HEK293T (cell line): ENCODE measurements at places on chromosomes 7 and 10.

GRCh38 chr7:8185926-8186683 is 75.9 kb downstream of the ICA1 start:
- no peak for DNase-seq

DNA sequence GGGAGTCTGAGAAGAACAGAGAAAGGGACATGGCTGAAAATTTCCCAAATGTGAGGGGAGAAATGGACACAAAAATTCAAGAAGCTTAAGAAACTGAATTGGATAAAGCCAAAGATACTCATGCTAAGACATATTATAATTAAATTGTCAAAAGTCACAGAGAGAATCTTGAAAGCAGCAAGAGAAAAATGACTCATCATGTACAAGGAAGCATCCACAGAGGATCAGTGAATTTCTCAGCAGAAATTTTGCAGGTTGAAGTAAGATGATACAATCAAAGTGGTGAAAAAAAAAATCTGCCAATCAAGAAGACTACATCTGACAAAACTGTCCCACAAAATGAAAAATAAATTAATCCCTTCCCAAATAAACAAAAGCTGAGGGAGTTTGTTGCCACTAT is 56.8 kb downstream of the MPP7 start:
- DNase-seq, result no peak

GRCh38 chr7:152583006-152583405 is 92.9 kb downstream of the XRCC2 start:
- no peak for DNase-seq

DNA sequence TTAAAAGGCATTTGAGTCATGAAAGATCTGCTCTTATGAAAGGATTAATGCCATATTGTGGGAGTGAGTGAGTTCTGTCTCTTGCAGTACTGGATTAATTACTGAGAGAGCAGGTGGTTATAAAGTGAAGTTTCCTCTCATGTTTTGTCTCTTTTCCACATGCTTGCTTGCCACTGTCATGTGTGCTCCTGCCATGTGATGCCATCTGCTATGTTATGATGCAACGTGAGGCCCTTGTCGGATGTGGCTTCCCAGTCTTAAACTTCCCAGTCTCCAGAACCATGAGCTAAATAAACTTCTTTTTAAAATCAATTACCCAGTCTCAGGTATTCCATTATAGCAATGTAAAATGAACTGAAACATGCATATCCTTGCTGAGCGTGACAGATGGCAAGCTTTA is 22.7 kb upstream of the TCTN3 start:
- no peak for DNase-seq

DNA sequence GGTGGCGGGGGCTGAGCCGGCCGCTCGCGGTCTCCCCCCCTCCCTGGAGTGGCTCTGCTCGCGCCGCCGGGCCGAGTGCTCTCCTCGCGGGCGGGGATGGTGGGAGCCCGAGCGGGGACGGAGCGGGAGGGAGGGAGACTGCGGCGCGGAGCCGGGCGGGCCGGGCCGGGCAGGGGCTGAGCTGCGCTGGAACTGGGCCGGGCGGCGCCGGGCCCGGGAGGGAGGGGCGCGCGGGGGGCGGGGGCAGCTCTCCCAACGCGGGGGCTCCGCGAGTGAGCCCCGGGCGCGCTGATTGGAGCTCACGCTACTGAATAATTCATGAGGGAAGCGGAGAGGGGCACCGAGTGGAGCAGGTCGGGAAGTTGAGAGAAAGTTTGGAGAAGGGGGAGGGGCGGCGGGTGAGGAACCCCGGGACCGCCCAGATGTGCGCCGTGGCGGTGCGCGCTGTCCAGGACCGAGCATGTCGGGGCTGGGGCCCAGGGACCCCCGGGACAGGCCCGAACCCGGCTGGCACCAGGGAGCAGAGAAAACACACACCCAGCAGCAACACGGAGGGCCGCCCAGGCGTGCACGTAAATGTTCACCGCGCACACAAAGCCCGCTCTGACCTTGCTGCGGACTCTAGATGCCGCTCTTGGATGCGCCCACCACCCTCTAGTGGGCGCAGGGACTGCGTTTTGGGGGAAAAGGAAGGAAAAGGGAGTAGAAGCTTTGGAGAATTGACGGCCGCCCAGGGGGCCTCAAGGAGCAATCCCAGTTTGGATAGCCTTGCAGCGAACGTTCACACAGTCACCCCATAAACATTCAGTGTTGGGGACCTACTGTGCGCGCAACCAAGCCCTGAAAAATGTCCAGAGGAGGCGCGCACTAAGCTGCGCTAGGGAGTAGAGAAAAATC is at the start of gene EPHB4:
TSS of gene EPHB4 (minus strand) at position 194 of the 897 bp plus-strand sequence. CDS start 493 bp downstream, outside the sequence.
- peak; percentile 85 for DNase-seq

DNA sequence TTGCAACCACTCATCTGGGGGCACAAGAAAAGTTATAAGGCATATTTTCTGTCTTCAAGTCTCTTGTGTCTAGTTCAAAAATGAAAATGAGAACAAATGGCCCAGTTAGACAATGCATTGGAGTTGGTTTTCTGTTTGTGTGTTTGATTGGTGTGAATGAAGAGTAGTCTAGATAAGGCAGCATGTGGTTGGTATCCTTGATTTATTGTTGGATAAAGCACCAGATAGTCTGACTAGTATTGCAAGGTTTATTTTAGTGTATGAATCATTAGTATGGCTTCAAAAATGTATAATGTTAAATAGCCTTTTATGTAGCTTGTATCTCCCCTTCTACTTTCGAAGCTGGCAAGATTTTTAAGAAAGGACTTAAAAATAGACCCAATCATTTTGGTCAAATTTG is 237.3 kb downstream of the CDK14 start:
- no peak for DNase-seq

DNA sequence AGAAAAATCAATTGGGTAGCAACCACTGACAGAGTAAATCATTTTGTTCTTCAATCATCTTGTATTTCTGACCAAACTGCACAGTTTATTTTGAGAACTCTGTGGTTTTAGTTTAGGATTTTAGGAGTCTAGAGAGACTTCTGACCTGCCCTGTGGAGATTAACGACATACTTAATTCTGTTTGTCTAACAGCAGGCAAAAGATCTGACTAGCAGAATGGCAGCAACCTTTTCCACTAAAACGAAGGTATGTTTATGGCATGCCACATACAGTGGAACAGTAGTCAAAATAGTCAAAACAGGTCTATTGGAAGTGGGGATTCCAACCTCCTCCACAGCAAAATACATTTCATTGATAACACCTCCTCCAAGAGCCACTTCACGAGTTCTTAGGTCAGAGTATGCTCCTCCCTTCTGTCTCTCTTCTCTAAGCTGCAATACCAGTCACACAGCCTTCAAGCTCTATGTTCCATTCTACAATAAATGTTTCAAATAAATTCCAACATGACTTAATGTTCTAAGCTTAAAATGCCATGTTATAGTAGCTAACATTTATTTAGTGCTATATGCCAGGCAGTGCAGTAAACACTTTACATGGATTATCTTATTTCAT is 34.4 kb downstream of the NRCAM start:
- DNase-seq, result no peak

DNA sequence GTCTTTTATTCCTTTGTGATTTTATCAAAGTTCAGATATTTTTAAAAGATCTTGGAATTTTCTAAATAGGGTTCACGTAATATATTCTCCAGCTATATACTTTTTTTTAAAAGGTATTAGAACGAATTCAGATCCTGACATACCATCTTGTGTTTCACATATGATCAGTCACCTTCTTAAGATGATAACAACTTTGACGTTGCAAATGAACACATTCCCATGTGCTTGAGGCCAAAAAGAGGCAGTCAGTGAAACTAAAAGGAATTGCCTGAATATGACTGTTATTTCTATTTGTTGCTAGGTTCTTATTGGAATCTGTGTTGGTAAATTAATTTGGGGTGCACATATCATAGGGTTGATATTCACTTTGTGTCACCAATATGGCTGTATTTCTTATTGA is 310.1 kb downstream of the MDFIC start:
- DNase-seq, result no peak

DNA sequence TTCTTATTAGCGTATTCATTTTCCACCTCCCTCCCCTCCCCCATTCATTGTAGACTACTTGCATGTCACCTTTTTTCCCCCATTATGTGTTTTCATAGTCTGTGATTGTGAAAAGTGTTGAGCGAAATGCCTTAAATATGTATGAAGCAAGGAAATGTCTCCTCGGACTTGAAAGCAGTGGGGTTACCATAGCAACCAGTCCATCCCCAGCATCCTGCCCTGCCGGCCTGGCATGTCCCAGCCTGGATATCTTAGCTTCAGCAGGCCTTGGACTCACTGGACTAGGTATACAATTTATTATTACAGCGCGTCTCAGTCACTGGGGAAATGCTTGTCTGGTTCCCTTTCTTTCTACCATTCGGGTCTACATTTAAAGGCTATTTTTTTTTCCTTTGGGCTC is 283.6 kb downstream of the BICC1 start:
- no peak for DNase-seq

DNA sequence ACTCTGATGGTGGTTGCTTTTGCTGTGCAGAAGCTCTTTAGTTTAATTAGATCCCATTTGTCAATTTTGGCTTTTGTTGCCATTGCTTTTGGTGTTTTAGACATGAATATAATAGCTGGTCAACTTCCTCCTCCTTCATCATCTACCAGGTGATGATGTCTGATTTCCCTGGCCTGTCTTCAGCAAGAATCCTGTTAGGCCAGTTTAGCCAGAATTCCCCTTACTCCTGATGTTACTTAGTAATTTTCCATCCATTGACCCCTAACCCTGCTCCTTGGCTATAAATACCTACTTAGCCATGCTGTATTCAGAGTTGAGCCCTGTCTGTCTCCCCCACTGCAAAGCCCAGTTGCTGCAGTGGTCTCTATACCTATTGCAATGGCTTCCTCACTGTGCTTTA is 91.4 kb downstream of the ZNF777 start:
- DNase-seq, result no peak

GRCh38 chr7:8133188-8133848 is 128.6 kb downstream of the ICA1 start:
- DNase-seq, result no peak

DNA sequence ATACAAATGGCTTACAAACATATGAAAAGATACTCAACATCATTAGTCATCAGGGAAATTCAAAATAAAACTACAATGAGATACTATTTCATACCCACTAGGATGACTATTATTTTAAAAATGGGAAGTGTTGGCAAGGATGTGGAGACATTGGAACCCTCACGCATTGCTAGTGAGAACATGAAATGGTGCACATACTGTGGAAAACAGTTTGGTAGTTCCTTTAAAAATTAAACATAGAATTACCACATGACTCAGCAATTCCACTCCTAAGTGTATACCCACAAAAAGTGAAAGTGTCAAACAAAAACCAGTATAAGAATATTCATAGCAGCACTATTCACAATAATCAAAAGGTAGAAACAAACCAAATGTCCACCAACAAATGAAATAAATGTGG is 48.5 kb upstream of the SHTN1 start:
- DNase-seq, result no peak

GRCh38 chr7:148914208-148914777 is 30.2 kb upstream of the EZH2 start:
- peak; percentile 50 for DNase-seq

- DNase-seq, result no peak
These were observed 993.4 kb downstream of the TYW1 start for GRCh38 chr7:67990003-67990402.
